Neural crest cell (in vitro differentiated cells): ENCODE measurements at places on chromosomes 13 and 19. TPM values are rescaled to one million over a fixed set of nuclear protein-coding genes. Genes with fewer than 3 reads are reported as not detected.

GRCh38 chr13:78993792-78994191 lies 334.8 kb upstream of the OBI1 start:
- DNase-seq = no peak

LYPD3 gene
- 0.50 and 0.89 TPM in 2 replicates for total RNA-seq

DNA sequence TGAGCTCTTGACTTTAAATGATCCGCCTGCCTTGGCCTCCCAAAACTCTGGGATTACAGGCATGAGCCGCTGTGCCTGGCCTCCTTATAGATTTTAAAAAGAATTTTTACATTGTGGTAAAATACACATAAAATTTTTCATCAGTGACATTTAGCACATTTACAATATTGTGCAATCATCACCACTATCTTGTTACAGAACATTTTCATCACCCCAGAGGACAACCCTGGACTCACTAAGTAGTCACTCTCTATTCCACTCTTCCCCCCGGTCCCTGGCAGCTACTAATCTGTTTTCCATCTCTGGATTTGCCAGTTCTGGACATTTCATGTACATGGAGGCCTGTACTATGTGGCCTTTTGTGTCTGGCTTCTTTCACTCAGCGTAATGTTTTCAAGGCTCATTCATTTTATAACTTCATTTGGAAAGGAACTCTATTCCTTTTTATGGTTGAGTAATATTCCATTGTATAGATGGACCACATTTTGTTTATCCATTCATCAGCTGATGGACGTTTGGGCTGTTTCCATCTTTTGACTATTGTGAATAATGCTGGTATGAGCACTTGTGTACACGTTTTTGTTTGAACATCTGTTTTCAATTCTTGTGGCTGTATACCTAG lies 19.9 kb downstream of the MEGF8 start:
- no peak for DNase-seq

- no peak for DNase-seq
These were observed 16.7 kb upstream of the SERPINE3 start for GRCh38 chr13:51322826-51323225.

CDX2 gene
- total RNA-seq = 1.3 and 2.4 TPM in 2 replicates

ZNF223 gene
- total RNA-seq = 5.8 and 7.6 TPM in 2 replicates

GRCh38 chr13:99012539-99012938 lies 34.7 kb upstream of the DOCK9 start:
- no peak for DNase-seq

- no peak for DNase-seq
These were observed 73.0 kb upstream of the MAB21L1 start for GRCh38 chr13:35549481-35549880.

DNA sequence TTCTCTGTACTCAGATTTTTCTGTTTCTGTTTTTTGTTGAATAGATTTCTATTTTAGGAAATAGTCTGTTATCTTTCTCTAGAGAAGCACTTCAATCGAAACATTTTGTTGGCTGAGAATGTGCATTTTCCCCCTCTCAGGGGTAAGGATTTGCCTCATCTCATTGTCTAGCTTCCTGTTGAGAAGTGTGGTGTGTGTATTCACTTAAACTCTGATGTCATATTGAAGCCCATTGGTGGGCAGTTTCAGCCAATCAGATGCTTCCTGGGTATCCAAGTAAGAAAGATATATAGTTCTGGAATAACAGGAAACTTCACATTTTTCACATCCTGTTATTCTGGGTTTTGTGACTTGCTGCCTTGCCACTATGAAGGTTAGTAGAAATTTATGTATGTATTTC lies 87.6 kb downstream of the ARHGEF7 start:
- no peak for DNase-seq

DNA sequence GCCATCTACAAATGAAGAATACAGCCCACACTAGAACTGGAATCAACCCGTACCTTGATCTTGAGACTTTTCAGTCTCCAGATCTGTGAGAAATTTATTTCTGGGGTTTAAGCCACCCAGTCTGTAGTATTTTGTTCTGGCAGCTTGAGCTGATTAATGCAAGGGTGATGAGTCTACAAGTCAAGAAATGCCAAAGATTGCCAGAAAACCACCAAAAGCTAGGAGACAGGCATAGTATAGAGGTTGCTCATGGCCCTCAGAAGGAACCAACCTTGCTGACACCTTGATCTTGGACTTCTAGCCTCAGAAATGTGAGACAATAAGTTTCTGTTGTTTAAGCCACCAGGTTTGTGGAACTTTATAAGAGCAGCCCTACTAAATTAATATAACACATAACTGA lies 428.2 kb upstream of the KLF12 start:
- no peak for DNase-seq

ZNF550 gene
- 10.4 and 13.1 TPM in 2 replicates for total RNA-seq

DNA sequence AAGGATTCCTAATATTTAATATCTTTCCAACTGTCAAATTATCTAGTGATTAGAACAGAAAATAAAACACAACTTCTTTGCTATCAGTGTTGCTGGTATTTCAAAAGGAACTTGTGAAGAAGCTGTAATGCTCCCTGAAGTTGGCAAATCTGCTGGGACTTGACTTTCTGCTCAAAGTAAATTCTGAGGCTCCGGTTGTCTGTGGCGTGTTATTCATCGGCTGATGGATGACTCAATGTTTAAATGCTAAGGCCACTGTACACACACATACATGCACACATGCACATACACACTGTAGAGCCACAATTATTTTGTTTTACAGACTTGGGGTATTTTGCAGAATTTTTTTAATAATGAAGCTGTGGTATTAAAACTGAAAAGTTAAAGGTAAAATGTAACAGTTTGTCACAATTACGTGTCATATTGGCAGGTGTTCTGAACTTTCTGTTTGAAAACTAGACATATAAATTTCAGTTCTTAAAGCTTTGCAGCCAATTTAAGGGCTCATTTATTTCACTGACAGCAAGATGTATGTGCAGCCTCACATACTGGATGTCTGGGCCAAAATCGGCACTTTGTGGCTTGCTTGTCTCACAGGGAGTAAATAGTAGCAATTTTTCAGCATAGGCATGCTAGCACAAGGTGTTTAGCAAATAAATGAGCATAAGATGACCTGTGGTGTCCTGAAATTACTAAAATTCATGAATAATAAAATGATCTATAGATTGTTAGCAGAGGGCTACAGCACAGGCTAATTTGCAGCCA lies 1691.7 kb upstream of the PCDH20 start:
- no peak for DNase-seq

ELSPBP1 gene
- total RNA-seq = not detected in 2 replicates

DNA sequence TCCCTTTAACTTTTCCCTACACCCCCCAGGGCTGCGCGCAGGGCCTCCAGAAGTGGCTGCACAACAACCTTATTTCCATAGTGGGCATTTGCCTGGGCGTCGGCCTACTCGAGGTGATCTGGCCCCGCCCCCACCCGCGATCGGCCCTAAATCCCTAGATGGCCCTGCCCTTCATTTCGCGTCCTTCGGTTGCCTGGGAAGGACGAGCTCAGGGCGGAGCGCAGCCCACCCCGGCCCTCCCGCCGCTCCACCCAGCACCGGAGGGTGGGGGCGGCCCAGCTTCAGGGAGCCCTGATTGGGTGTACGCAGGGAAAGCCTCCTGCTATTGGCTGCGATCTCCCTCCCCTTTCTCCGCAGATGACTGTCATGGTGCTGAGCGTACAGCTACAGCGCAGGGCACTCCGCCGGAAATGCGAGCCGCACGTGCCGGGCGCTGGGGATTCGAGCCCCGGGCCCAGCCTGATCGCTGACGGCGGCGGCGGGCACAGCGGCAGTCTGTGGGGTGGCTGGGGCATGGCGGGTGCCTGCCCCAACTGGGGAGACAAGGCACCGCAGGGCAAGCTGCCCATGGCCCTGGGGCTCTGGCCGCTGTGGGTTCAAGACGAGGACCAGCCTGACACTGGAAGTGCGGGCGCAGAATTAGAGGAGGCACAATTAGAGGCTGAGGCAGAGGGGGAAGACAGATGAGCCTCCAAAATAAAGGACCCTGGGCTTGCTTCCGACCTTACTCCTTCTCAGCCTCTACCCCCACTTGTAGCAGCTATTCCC lies 4.3 kb downstream of the CD37 start:
- DNase-seq = peak; percentile 50

FBXO17 gene
- total RNA-seq = 29.8 and 30.9 TPM in 2 replicates

DNA sequence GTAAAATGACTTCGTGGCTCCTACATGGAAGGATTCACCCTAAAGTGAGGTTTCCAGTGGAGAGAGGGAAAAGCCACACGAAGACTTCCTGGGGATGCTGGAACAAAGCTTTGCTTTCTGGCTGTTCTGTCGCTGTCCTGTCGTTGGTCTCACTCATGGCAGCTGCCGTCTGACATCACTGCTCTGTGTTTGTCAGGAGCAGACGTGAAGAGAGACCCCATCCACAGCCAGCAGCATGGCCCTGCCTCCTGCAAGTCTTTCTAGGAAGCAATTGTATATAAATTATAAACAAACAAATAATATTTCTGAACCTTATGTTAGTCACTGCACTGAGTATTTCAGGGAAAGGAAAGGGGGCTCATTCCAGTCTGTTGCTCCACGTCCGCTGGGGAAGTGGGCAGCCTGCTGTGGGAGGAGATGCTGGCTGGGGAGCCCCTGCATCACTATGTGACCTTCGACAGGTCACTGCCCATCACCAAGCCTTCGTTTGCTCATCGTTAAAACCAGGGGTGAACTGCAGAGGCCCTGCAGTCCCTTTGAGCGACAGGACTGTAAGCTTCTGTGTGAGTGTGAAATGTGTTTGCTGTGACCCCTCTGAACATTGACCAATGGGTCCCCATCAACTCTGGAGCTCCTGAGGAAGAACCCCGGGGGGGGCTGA lies 151.0 kb downstream of the DCT start:
- DNase-seq = no peak

SLAIN1 gene
- total RNA-seq = 38.7 and 43.3 TPM in 2 replicates

KL gene
- 0.11 and 0.12 TPM in 2 replicates for total RNA-seq

DNA sequence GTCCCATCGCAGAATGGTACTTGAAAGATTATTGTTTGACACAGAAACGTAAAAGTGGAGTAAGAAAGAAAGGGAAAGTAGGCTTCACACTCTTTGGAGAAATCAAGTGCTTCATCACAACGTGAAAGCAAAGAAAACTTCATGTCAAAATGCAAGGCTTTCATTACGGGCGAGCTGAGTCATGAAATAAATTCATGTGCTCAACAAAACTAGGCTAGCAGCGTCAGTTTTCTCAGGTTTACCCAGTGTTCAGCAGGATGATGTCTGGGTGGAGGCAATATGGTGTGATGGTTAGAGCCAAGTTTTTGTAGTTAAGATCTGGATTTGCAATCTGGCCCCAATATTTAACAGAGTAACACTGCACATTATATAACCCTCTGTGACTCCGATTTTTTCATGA lies 128.0 kb downstream of the TRPC4 start:
- DNase-seq = no peak

- DNase-seq = no peak
These were observed 41.5 kb upstream of the F7 start for GRCh38 chr13:113064000-113064533.

DNA sequence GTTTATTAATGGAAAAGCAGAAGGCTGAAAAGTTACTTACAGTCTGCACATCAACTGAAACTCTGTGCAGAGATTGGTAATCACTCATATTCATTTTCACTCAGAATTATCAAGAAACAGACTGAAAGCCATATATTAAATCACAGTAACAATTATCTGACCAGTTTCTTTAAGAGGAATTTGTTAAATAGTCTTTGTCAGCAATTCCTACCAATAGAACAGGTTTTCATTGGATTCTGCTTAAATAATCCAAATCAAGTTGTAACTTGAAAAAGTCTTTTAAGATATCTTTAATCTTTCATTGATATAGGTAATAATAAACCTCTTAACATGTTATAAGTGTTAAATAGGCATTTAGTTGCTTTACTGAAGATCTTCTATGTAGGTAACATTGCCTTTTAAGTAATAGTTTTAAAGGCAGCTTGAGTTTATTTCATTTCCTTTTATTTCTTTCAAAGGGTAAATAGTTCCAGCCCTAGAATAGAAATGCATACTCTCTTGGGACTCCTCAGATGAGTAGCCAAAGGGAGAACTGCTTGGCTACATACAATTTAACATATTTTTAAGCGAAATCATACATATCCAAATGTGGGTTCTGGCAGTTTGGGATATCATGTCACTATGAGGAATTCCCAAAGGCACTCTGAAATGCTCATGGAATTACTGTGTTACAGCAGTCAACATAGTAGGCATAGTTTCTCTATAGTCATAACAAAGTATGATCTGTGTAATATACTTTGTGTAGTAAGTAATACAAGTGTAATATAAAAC lies 326.0 kb upstream of the SPRY2 start:
- no peak for DNase-seq
